COR-L47 (cell line): ENCODE measurements at places on chromosomes 5 and 9.

- no peak for DNase-seq
Observed at GRCh38 chr9:72465593-72465984, 55.8 kb upstream of the TMC1 start.

DNA sequence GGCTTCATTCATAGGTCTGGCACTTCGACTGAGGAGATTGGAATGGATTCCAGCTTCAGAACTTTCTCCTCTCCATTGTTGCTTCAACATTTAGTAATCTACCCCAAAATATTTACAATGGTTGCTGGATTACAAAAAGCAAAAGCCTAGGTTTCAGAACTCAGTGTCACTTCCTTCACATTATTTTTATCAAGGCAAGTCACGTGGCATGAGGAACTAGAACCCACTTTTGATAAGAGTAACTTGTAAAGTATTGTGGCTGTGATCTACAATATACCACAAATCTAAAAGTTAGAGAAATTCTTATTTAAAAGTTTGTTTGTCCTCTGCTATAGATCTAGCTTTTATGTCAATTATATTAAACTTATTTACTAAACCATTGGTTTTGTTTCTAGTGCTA, 39.7 kb upstream of the ANKDD1B start:
- no peak for DNase-seq

GRCh38 chr9:131854896-131855613, 115.2 kb upstream of the RAPGEF1 start:
- no peak for DNase-seq

- no peak for DNase-seq
Observed at GRCh38 chr5:130693509-130693908, 471.5 kb downstream of the HINT1 start.

GRCh38 chr5:131947445-131947844, 2.0 kb upstream of the MEIKIN start:
- peak; percentile 2 for DNase-seq

DNA sequence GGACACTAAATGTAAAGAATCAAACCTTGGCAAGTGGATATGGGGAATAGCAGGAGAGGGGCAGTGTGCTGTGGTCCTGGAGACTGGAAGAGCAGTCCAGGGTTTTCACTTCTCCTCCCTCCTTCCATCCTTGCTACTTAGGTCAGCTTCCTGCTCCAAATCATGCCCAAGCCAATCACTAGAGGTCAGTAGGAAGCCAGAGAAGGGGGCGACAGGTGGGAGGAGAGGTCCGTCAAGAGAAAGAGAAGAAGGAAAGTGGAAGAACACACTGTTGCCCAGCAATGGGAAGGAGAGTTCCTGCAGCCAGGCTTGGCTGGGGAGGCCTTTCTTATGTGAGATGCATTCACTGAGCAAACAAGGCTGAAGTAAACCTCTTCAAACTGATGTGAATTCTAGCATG, 289.6 kb downstream of the DTWD2 start:
- no peak for DNase-seq

DNA sequence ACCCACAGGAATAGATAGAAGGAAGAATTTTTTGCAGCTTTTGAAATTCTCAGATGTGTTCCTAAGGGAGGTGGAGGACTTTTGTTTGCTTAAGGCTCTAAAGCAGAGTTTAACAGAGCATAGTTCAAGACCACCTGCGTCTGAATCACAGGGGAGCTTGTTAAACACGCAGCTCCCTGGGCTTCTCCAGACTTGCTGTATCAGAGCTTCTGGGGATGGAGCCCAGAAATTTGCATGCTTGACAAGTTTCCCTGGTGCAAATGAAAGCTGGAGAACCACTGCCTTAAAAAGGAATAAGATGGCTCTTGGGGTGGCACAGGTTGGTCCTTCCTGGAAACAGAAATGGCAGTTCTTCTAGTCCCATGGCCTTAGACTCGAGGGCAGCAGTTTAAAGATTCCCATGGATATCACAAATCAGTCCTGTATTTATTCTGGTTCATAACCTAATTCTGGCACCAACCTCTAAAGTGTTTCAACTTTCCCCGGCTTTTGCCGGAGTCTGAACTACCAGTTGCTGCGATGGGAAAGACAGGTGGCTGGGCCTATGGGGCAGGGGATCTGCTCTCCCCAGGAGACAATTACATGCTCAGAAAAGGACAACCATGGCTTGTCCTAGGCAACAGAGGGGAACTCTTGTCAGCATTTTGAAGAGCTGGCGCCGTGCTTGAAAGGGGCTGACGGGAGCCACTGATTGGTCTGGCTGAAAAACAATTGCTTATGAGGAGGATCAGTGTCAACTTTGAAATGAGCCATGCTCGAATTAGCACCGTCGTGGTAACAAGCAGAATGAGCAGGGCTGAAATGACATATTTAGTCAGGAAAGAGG, 599.6 kb downstream of the CCDC171 start:
- no peak for DNase-seq

DNA sequence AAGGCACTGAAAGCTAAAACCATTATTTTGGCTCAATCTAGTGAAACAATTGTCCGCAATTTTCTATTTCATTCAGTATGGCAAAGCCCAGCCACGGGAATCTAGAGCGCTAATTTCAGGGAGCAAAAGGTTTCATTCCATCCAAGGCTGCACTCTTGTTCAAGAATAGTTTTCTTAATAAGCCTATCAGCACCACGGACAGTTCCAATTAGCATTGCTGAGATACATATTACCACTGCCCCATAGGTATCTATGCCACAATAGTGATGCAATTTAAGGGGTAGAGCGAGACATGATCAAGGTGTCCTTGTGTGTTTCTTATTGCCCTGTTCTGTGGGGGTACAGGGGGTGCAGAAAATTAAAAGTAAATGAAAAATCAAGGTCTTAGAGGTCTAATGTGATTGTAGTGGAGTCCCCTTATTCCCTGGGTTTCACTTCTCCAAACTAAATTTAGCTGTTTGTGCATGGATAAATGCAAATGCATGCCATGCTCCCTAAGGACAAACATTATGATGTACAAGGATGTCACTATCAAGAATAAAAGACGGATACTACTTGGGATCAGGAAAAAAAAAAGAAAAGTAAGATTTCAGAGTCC, 45.5 kb downstream of the SPOCK1 start:
- no peak for DNase-seq

DNA sequence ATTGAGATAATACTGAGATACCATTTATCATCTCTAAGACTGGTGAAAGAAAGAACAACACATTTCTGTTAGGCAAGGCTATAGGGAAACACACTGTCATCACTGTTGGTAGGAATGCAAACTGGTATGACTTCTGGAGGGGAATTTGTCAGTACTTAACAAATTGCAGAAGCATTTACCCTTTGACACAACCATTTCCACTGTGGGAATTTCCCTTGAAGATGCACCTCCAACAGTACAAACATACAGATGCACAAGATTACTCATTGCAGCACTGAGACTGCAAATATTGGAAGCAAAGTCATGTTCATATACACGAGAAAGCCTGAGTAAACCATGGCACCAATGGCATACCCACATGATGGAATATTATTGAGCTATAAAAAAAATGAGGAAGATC, 17.6 kb downstream of the GM2A start:
- no peak for DNase-seq

- DNase-seq, result no peak
Observed at GRCh38 chr5:159241946-159242552, 21.0 kb upstream of the UBLCP1 start.

- DNase-seq, result no peak
Observed at GRCh38 chr9:2967766-2968165, 123.9 kb upstream of the PUM3 start.

- DNase-seq, result peak; percentile 10
Observed at GRCh38 chr9:16364347-16364746, 506.1 kb downstream of the BNC2 start.

DNA sequence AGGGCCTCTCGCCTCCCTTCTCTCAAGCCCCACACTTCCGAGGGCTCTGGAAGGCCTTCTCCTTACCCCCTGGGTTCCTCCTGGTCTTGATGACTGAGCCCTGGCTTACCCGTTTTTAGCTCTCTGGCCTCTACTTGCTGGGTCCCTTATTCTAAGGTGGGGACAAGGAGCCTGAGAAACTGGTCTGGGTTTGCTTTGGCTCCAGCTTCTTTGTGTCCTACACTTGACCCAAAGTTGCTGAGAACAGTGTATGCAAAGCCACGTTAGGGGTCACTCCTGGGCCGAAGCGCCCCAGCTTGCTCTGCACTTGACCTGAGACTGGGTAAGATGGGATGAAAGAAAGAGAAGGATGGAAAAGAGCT, 788 bp downstream of the ZNF346 start:
- no peak for DNase-seq

DNA sequence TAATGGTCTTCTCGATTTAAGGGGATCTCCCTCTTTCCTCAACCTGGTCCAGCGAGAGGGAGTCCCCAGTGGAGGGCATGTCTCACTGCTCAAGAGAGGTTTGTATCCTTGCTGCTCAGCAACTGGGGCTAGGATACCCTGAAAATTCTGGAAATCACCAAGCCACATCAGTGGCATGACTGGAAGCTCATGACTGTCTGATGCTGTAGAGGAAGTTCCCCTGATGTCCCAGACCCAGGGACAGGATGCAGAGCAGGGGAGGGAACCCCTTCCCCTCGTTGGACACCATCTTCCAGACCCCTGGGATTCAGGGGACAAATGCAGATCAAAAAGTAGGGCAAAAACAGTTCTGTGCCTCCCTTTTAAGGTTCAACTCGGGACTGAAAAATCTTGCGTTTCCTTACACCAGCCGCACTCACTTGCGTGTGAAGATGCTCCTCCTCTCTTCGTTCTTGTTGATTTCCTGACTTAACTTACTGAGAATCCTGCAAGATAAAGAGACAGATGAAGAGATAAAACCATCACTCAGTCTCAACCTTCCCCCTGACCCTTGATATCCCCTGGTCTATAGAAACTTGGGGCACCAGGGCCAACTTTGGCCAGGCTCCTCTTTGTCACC, 22.1 kb downstream of the LCP2 start:
- no peak for DNase-seq

DNA sequence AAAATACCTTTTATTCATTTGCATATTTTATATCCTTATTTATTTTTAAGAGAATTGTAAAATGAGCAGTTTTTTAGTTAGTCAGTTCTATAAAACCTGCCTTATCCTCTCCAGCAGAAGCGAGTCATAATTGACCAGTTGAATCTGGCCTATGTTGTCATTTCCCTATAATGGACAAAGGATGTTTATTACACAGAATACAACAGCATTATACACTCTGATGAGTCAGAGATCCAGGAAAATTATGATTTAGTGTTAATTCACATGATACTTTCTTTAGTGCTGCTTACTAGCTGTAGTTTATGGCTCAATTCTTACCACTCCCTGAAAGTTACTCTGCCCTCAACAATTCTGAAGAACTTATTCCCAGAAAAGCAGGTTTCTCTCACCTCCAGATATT, 26.8 kb upstream of the LURAP1L start:
- DNase-seq, result no peak

GRCh38 chr9:118883411-118883810, 485.8 kb downstream of the BRINP1 start:
- DNase-seq, result no peak

GRCh38 chr5:105238561-105238960, 1676.0 kb upstream of the NUDT12 start:
- no peak for DNase-seq

DNA sequence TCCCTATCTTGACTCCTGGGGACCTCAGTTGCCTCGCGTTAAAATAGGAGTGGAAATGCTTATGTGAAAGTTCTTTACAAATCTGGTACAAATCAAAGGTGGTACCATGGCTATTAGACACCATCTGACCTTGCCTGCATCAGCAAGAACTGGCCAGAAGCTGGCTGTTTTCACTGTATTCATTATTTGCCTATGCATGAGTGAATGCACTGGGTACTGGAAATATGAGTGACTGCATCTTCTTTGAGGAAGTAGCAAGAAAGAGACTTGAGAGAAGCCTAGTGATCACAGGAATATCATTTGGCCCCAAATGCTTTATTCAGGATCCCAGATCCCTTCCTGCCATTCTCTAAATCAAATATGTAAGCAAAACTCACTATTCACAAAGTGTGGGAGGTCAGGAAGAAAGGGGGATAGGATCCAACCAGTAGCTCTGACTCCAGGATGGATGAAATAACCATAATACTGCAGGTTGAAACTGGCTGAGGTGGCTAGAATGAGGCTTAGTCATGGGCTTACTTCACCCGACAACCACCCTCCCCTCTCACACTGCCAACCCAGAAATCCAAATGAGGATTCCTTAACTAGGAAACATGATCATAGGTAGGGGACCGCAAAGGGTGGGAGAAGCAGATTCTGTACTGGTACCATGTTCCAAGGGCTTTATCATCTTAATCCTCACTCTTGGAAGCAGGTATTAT, 56.7 kb downstream of the FAM114A2 start:
- no peak for DNase-seq

- no peak for DNase-seq
Observed at GRCh38 chr5:1207555-1207954, 6.2 kb downstream of the SLC6A19 start.

DNA sequence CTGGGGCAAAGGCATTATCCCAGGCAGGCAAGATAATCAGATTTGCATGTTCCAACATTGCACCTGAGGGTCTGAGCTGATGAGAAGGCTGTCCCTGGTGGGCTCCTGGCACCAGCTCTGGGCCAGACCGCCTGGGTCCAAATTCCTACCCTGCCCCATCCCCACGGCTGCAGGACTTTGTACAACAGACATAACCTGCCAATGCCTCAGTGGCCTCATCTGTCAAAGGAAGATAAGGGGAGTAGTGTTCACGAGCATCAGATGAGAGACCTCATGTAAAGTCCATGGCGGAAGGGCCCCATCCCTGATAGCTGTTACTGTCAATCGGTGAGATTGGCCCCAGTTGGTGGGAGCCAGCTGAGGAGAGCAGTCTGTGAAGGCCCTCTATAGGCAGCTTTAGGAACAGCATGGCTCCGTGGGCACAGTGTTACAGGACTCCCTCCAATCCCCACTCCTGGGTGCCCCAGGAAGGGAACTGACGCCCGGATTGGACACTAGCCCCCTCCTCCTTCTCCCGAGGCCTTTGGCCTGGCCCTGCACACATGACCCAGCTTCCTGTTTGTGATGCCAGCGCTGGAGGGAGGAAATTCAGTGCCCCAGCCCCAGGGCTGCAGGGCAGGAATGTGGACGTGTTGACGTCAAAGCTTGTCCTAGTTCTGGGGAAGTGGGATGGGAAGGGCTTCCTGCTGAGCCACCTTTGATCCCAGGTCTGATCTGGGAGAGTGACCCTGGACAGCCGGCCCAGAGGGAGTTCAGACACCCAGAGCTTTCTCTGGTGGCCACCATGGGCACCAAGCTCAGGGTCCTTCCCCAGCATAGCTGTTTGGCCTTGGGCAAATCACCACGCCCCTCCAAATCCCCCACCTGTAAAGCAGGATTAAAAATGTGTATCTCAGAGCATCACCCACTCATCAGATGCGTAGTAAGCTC, 56.2 kb downstream of the DUSP1 start:
- DNase-seq, result peak; percentile 53

DNA sequence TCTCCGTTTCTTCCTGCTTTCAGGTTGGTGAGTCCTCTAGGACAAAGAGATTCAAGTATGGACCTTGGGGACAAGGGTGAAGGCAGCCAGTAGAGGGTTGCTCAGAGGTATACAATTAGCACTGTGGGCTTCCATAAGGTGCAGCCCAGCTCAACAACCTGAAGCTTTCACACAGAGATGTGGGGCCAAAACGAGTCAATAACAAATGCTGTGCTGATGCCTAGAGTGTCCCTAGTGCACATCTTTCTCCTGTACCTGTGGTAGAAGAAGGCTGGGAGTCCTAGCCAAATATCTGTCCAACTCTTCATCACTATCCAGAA, 20.7 kb upstream of the MLANA start:
- no peak for DNase-seq
